Stimulated activated CD8-positive, alpha-beta memory T cell treated with anti-CD3 and anti-CD28 coated beads, Interleukin-15, amount 100 ng/mL, for 48 hours (primary cell): ENCODE measurements at places on chromosomes 11 and 22.

- DNase-seq = peak; percentile 38
Observed at GRCh38 chr22:19419464-19420178, 11.9 kb downstream of the HIRA start.

- DNase-seq = no peak
Observed at GRCh38 chr11:288478-289397, at the start of gene PGGHG. Gene PGGHG (plus strand): TSS chr11:289126. CDS start chr11:289817, 691 bp downstream.

- DNase-seq = no peak
Observed at GRCh38 chr11:57620467-57620866, 23.0 kb downstream of the SERPING1 start.

GRCh38 chr11:95595973-95596489 is 193.6 kb downstream of the FAM76B start:
- no peak for DNase-seq

DNA sequence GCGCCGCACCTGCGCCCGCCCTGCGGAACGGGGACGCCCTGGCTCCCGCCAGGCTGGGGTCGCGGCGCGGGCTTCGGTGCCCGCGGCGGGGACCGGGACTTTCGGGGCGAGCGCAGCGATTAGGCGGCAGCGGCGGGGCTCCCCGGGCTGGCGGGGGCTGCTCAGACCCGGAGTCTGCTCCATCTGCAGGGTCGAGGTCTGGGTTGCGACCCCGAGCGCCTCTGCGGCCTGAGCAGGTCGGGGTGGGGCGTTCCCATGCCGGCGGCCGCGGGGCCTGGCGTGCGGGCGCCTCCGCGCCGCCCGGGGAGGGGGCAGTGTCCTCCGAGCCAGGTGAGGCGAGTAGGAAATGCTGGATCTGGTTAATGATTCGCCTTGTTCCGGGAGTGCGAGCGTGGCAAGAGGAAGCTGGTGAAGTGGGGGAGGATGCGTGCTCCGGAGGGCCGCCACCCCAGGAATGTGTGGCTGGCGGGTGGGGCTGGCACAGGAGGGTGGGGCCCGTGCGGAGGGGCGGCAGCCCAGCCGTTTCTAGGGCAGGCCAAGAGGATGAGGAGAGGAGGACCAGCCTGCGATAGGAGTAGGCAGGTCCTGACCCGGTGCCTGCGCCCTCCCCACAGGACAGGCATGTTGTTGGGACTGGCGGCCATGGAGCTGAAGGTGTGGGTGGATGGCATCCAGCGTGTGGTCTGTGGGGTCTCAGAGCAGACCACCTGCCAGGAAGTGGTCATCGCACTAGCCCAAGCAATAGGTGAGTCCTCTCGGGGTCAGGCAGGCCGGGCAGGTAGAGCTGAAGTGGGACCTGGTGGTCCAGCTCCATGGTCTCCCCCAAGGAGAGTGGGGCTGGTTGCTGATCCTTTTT is 606 bp downstream of the RASSF7 start:
- no peak for DNase-seq

DNA sequence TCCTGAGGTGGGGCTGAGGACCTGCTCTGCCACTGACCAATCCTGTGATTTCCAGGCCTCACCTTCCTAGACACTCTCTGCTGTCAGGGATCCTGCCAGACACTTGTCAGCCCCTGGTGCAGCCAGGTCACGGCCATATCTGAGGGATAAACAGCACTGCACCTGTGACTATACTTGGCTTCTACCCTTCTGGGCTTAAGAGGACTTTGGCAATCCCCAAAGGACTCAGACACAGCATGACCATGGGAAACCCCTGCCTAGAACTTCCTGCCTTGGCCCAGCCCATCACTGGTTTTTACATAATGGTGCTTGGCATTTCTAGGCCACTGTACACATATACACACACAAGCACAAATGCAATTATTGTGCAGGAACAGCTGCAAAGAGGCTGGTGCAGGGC is 11.6 kb upstream of the OLFML1 start:
- no peak for DNase-seq

DNA sequence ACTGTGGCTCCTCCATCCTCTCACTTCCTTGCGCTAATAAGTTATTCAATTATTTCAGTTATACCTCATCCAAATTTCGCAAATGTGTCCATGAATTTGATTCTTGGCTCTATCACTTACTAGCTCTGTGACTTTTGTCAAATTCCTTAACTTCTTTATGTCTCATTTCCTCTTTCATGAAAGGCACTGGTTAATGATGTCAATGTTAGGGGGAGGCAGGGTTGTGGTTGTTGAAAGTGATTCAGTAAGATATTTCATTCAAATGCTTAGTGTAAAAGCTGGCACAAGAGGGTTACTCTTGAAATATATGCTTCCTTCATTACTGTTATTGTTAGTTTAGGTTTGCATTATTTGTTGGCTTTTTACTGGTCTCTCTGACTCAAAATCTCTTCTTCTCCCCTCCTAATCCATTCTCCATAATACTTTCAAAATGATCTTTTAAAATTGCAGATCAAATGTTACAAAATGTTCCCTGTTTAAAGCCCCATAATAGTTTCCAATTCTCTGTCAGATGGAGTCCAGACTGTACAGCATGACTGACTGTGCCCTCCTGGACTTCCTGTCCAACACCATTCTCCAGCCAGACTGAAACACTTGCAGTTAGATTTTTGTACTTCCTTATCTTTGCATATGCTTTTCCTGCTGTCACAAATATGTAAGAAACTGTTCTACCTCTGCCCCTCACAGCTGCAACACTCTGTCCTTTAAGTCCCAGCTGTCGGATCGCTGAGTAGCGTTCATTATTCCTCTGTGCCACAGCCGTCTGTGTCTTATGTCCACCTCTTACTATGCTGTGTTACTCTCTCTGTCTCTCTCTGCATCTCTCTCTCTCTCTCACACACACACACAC is 510.6 kb upstream of the RAG2 start:
- DNase-seq = no peak

GRCh38 chr11:1654388-1655167 is 25.0 kb downstream of the KRTAP5-5 start:
- no peak for DNase-seq

DNA sequence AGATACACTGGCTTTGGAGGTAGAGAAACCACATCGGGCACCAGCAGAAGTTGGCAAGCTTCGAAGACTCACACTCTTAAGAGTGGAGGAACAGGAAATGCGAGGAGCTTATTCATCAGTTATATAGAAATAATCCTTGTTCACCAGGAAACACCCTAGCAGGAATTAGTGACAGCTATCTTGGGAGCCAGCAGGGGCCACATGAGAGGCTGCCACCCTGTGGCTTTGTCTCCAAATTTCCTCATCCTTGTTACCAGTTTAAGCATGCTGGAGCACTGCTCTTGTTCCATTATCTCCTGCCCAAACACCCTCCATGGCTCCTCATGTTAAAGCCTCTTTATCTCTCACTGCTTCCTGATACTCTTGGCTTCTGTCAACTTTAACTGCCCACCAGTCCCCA is 131.0 kb downstream of the PLEKHA7 start:
- DNase-seq = no peak

- DNase-seq = no peak
Observed at GRCh38 chr22:37393746-37394145, 33.5 kb downstream of the ELFN2 start.

- no peak for DNase-seq
Observed at GRCh38 chr11:119085437-119085847, 761 bp downstream of the HMBS start.

- DNase-seq = no peak
Observed at GRCh38 chr11:117219995-117220394, 11.9 kb downstream of the PCSK7 start.

DNA sequence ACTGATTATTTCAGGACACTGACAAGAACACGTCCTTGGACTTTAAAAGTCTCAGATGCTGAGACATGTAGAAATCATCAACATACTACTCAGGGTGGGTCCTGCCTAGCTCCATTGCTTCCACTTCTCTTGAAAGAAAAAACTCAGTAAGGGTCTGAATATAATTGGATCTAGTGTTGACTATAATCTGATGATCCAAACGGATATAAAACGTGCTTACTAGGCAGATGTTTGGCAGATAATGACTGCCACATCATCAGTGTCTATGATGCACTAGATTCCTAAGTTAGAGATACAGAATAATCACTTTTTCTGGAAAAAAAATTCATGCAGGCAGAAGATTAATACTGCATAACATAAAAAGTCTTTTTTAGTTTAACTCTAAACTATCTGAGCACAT is 21.6 kb downstream of the GUCY1A2 start:
- DNase-seq = no peak

GRCh38 chr11:113113801-113114704 is 152.8 kb downstream of the NCAM1 start:
- DNase-seq = no peak

GRCh38 chr11:35167426-35167954 is 28.5 kb downstream of the CD44 start:
- no peak for DNase-seq

DNA sequence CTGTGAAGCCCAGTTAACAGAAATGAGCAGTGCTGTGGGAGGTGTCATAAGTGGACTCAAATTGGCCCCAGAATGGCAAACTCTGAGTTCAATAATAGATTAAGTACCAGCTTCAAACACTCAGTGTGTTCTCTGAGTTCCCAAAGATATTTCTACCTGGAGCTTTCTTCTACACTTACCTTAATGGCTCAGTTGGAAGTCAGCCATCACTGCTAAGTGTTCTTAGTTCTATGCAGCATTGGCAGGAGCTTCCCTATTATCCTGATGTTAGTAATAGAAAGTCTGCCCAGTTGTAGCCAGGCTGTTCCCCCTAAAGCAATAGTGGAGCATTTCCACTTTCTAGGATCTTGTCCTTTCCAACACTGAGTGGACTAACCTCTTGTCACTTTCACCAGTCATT is 9.7 kb upstream of the PIK3IP1 start:
- no peak for DNase-seq

DNA sequence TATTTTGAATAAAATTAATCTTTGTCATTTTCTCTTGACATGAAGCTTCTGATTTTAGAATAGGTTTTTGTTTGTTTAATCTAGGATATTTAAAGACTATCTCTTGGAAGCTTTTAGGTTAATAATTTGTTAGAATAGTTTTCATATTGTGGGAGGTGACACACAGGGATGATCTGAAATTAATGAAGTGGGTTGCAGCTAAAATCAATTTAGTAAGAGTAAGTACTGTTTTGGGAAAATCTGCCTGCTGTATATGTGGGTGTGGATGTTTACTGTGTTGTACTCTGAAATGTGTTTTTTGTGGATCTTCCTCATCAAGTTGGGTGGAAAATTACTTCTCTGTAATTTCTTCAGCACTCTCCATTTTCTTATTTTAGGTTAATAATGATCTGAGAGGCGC is 67.3 kb downstream of the BID start:
- DNase-seq = no peak

DNA sequence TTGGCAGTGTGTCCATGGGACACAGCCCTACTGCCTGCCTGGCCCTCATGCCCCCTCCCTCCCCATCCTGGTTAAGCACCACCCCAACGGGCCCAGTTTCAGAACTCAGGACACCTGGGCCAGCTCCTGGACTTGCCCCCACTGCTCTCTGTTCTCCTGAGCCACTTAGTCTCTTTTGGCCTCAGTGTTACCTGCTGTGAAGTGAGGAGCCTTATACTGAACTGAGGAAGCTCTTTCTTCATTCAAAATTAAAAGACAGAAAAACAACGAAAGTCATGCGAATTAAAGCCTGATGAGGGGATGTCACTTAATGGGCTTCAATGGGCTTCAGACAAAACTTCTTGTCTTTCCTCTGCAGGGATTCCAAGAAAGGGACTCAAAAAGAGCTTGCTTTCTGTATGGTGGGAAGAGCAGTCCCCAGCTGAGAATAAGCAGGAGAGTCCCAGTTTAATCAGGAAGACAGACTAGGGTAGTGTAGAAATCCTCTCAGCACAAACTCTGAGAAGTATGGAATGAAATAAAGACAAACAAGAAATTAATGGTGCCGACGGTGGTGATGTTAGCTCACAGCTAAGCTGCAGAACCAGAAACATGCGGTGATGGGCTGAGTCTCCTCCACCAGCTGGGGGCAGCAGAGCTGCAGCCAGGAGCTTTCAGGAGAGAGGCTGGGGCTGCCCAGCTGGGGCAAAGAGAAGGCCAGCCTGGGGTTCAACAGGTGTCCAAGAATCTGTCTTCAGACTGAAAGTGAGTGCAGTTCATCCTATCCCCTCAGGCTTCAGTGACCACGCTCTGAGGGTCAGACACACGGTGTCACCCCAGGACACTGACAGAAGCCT is 101.0 kb downstream of the GGTLC2 start:
- peak; percentile 19 for DNase-seq

GRCh38 chr11:59154610-59155009 is 12.0 kb downstream of the FAM111A start:
- no peak for DNase-seq

GRCh38 chr11:121152764-121153163 is 51.7 kb downstream of the TECTA start:
- no peak for DNase-seq

DNA sequence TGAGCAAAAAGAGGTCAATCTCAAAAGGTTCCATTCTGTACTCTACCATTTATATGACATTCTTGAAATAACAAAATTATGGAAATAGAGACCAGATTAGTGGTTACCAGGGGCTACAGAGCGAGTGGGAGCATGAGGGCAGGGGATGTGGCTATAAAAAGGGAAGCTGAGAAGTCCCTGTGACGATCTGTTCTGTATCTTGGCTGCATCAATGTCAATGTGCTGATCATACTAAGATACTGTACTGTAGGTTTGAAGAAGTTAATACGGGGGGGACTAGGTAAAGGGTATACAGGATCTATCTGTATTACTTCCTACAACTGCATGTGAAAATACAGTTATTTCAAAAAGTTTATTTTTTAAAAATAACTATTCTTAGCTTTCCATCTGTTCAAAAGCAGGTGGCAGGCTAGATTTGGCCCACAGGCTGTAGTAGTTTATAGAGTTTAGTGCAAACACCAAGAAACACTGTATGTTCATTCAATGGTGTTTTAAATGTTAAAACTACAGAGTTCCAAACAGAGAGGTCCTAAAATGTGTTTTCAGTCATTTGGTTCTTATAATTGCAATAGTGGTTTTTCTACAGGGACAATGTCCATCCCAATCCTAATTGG is 78.2 kb downstream of the SMCO4 start:
- no peak for DNase-seq

DNA sequence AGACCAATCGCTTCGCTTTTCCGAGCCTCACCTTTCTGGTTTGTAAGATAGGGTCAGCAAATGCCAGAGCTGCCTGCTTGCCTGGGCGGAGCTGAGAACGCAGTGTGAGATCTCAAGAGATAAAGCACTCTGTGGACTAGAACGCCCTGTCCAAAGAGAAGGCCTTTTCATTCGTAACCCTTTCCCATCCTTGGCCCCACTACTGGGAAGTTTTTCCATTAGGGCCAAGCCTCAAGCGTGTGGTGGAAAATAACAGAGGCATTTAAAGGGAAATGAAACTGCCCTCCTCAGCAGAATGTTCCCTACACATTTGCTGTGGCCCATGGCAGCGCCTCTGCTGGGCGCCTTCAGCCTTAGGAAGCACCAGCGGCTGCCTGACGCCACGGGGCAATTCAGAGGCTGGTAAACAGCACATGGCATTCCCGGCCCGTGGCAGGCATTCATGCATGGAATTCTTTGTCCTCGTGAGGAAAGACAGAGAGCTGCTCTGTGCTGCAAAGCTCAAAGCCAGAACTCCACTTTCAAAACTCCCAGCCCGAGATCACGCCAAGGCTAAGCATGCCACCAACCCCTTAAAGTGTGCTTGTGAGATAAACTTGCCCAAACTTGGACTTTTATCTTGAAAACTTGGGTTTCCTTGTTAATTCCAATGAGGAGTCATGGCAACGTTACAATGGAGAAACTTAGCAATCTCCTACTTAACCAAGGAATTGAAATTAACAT is 38.1 kb downstream of the AHNAK start:
- DNase-seq = no peak

- DNase-seq = no peak
Observed at GRCh38 chr22:39097098-39098020, at the start of gene APOBEC3H. Gene APOBEC3H (plus strand): TSS chr22:39097244. CDS start chr22:39100279, 3,035 bp downstream.

GRCh38 chr22:45521178-45521577 is 18.5 kb downstream of the FBLN1 start:
- DNase-seq = no peak

GRCh38 chr11:134845474-134846327 is 433.7 kb upstream of the B3GAT1 start:
- DNase-seq = no peak
